ENCODE measurements at places on chromosomes 6 and 20.

GRCh38 chr20:20505554-20505953 is 137.7 kb downstream of the INSM1 start:
- DNase-seq, result no peak

- DNase-seq, result no peak
Measured at GRCh38 chr6:17165383-17165782, 63.5 kb downstream of the STMND1 start.

GRCh38 chr6:141956046-141956761 is 176.5 kb upstream of the GJE1 start:
- no peak for DNase-seq

DNA sequence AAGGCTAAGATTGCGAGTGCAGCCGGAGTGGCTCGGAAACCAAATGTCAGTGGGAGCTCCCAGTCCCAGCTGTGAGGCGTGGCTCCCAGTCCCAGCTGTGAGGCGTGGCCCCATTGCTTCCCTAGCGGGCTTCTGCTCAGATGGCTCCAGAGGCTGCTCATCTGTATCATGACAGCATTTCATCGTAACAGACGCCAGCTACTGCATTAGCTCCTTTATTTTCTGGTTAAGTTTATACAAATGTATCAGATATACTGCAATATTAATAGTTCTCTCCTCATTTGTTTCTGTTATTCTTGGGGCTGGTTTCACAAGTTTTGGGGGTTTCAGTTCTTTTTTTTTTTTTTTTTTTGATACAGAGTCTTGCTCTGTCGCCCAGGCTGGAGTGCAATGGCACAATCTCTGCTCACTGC is 34.7 kb upstream of the TBXT start:
- no peak for DNase-seq

DNA sequence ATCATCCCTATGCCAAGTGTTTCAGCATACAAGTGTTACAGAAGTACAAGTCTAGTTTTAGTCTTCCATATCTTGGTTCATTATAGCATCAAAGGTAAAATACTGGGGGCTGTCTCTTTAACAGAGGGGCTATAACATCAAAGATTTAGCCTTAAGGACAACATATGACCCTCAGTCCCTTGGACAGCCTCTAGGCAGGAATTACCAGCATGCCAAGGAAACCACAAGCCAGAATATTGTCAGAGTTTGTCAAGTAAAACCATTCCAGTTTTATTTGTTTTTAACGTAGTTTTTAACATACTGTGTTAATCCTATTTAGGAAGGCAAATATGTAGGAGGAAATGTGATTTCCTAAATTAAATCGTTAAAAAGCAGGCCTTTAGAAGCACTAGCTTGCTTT is 18.6 kb downstream of the ZKSCAN8 start:
- no peak for DNase-seq

DNA sequence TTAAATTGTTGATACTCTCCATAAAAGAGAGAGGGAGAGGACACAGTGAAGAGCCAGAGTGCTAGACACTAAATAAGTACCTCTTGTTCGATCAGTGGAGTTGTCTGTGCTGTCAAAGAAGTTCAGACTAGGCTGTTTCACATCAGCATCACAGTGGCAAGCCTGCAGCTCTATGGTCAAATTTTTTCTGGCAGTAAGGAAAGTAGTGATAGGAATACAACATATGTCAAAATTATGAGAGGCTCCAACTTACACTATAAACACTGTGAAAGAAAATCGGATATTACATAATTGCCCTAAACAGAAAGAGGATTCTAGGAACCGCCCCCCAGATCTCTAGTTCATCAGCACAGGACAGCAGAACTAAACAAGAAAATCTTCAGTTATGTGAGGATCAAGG is 23.1 kb downstream of the DNAH8 start:
- DNase-seq, result no peak

DNA sequence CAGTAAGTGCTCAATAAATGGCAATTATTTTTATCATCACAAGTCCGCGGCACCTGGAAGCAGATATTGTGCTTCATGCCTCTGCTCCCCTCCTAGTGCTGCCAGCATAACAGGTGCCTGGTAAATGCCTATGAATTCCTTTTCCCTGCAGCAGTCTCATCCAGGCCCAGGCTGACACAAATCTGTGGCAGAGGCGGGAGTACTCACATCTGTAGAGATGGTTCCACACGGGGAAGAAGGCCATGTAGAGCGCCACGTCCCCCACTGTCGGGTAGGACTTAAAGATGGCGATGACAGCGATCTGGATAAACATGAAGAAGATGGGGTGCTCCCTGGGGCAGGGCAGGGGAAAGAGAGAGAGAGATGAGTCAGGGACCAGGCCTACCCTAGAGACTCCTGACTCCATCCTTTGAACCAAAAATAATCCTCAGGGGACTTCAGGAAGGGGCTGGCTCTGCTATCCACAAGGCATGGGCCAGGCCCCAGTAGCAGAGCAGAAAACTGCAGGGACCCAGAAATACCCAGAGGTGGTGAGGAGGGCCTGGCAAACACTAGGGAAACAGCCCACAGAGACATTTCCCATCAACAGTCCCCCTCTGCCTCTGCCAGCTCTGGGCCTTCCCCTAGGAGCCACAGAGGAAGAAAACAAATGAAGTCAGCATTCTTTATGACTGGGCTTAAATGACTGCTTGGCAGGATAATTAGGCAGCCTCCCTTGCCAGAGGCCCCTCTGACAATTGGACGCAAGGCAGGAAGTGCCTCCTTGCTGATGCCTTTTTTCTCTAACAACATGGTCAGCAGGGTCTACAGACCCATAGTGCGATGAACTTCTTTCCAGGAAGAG is 23.0 kb downstream of the MAP1LC3A start:
- DNase-seq, result no peak

DNA sequence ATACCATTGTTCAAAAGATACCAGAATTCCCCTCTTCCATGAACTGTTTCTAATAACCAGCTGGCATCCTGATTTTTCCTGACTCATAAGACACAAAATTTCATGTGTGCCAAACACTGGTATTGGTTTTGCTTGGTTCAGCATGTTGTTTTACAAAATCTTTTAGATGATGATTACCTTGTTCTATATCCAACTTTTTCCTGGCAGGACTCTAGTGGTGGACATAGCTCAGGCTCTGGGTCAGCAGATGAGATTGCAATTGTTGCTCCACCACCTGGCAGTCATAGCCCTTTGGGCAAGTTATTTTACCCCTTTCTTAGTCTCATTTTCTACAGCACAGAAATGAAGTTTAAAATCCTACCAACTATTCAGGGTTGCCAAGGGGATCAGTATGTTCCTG is 6.2 kb downstream of the TRIM38 start:
- DNase-seq, result no peak

- DNase-seq, result no peak
Measured at GRCh38 chr6:38631186-38631783, 8.4 kb downstream of the BTBD9 start.

DNA sequence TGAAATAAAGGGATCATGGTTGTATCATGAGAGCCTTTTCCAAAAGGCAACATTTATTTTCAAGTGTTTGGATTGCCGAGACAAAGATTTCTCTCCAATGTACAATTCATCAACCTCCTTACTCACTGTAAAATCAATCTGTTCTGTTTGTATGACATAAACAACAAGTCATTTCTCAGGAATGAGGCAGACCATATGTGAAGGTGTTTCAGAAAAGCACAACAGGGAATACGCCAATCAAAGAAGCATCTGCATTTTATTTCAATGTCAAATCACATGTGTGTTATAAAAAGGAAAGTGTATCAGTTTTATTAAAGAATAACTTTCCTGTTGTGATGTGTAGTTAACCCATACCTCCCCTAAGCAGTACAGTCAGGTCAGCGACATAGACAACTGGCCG is 653.7 kb downstream of the TFAP2A start:
- no peak for DNase-seq

GRCh38 chr20:3514012-3514642 is 43.3 kb downstream of the ATRN start:
- DNase-seq, result no peak

- peak; percentile 52 for DNase-seq
Measured at GRCh38 chr6:16184129-16184528, 54.3 kb upstream of the GMPR start.

DNA sequence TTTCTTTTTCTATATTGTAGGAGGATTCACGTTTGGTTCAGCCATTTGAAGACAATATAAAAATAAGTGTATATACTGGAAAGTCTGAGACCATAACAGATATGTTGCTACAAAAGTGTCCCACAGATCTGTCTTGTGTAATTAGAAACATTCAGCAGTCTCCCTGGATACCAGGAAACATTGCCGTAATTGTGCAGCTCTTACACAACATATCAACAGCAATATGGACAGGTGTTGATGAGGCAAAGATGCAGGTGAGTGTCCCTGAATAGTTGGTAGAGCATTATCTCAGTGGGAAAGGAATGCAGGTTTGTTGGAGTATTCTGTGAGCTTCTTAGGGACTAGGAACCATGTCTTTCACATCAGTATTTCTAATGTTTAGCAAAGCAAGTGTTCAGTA is 18.3 kb upstream of the ADGRF4 start:
- DNase-seq, result no peak

DNA sequence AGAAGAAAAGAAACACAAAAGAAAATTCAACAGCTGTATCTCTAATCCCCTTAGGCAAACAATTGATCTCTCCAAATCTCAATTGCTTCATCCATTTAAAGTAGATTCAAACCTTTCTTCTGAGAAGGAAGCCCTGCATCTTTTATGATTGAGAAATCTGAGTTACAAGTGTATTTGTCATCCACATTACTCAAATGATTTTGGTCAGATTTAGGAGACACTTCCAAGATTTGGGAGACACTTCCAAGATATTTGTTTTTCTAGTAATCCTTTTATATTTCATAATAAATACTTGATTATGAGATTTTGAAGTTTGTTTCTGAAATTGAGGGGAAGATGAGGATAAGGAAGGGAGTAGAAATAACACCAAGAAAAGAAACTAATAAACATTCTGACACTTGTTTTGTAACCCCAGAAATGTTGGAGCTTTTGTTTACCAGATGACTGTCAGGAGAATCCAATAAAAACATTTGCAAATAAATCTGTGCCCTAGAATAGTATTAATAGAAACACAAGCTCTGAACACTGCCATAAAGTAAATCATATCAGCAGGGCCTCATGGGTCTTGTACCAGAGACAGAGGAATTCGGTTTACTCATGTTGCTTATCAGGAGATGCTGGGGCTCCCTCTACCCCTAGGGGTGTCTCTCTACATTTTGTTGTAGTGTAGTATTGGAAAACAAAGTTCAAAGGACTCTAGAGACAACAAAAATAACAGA is 314.3 kb upstream of the NT5E start:
- DNase-seq, result no peak

GRCh38 chr6:115001731-115002350 is 659.0 kb upstream of the HS3ST5 start:
- no peak for DNase-seq

GRCh38 chr6:321158-321438 is 28.8 kb downstream of the DUSP22 start:
- no peak for DNase-seq

- DNase-seq, result no peak
Measured at GRCh38 chr20:20073801-20074371, 21.6 kb downstream of the CFAP61 start.

DNA sequence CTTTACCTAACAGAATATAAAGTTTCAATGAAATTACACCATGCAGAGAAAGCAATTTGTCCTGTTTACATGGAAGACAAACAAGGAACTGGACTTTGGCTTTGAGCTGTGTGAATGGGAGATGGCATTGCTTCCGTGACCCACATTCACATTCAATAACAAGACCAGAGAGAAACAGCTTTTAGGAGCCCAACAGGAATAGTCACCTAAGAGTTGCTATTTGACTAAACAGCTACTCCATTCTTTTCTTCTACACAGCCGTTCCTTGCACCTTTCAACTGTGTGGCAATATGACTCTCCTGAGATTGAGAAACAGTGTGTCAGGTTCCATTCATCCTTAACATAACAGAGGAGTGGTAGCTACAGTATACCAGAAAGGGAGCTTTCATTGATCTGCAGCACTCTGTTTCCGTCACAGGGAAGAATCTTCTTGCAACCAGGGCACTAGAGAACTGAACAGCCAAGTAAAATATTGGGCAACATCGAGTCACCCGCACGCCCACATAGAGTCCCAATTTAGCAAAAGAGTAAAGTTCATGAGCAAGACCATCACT is 355.1 kb downstream of the HAO1 start:
- DNase-seq, result peak; percentile 12

GRCh38 chr6:119012521-119012920 is 65.9 kb downstream of the FAM184A start:
- DNase-seq, result no peak

DNA sequence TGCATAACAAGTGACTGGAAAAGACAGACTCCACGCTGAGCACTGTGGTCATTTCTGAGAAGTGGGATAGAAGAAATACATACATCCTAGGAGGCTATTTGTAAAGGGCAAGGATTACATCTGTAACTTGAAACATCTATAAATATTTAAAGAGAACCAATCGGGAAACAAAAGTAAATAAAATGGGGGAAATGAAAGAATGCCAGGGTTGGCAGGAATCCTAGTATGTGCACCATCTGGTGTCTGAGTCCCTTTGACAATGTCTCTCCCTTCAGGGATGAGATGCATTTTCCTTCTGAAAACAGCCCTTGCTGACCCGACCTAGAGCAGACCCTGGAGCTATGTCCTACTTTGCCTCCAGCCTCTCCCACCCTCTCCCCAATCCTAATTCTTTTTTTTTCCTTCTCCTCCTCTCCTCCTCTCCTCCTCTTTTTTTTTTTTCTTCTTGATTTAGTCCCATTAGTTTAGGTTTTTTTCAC is 53.2 kb downstream of the VSTM2L start:
- DNase-seq, result no peak

- no peak for DNase-seq
Measured at GRCh38 chr6:80196906-80197305, 90.4 kb downstream of the BCKDHB start.

- DNase-seq, result no peak
Measured at GRCh38 chr6:126701676-126702560, 362.0 kb downstream of the CENPW start.

DNA sequence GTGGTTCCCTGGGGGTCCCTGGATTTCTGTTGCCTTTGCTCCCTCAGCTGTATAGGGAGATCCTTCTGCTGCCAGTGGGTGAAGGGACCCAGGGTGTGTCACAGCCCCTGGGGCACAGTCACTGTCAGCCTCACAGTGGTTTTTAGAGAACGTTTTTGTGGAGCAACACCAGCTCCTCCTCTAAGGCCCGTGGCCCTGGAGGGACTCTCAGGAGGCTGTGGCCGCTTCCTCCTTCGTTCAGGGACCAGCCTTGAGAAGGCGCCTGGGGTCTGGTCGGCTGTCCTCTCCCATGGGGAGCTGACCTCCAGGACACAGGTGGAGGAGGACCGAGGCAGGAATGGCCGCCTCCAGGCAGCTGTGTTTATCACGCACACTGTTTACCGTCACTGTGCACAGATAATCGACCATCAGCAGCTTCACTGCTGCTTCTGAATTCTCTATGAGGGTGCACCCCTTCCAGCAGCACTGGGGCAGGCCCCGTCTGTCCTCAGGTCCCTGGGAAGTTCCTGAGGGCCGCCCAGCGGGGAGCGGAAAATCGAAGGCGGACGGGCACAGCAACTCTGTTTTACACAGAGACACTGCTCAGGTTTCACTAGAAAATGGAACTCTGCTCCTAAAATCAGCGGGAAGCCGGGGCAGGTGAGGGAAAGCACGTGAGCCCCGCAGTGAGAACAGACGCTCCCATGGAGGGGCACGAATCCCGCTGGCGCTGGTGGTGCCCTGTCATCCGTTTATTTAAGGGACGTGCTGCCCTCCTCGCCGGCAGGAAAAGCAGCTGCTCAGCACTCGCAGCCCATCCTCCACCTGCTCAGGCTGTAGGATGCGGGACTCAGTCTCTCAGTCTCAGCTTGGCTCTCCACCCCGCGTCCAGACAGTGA is 10.4 kb upstream of the FRMD1 start:
- no peak for DNase-seq

GRCh38 chr20:52473186-52473585 is 281.6 kb upstream of the ZFP64 start:
- DNase-seq, result no peak

Measured in Calu3 (cell line).